NCI-H1436 treated with DMSO at 0.1 percent for 48 hours (cell line): ENCODE measurements at places on chromosomes 4 and X.

DNA sequence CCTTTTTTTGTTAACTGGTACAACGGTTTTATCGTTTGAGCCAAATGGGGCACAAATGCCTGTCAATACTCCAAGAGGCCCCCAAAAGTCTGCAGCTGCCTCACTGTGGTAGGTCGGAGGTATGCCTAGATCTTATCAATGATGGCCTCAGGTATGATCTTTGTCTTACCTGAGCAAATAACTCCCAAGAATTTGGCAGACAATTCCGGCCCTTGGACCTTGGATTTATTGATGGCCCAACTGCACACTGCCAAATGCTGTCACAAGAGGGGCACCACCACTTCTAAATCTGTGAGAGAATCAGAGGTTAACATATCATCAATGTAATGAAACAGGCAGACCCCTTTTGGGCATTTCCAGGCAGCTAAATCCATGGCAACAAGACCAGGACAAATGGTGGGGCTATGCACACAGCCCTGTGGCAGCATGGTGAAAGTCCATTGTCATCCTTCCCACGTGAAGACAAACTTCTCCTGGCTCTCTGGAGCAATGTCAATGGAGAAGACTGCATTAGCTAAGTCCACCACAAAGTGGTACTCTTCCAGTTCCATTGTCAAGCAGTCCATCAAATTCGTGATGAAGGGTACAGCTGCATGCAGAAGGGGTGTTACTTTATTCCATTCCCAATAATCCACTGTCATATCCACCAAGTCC, 28.6 kb downstream of the CXCL13 start:
- DNase-seq = no peak

DNA sequence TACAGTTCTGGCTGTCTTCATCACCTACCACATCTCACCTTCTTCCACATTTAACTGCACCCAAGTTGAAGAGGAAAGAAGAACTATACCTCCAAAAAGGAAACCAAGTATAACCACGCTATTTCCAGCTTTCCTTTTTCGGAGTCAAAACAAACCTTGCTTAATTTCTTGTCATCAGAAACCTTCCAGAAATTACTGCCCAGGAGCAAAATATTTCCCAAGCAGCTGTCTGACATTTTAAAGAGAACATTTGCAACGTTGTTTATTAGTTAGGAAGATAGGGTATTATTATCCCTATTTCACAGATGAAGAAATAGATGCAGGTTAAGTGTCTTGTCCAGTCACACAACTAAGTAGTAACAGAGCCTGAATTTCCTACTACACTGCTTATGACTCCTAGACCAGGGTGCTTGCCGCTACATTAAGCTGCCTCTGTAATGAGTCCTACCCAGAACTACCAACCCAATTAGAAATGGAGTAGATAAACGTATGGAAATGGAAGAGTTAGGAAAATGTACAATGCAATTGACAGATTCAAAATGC, 2.2 kb upstream of the ACSL4 start:
- no peak for DNase-seq

- DNase-seq = no peak
Measured at GRCh38 chr4:304969-305680, at the start of gene ZNF732. ZNF732 (minus strand) TSS chr4:305474; CDS start chr4:305310, 164 bp downstream.

DNA sequence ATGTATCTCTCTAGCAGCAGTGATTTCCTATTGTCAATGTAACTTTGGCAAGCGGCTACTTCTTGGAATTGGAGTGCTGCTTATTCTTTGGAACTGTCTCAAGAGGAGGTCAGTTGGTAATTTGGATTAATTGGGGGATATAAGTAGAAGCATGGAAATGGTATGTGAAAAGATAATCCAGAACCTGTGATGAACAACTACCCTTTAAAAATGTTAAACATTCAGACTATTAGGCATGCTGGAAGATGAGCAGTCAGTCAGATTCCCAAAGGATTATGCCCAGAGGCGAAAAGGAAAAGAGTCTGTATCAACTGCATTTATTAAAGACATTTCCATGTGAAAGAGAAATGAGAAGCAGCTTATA, 62.5 kb downstream of the SEC24D start:
- no peak for DNase-seq

DNA sequence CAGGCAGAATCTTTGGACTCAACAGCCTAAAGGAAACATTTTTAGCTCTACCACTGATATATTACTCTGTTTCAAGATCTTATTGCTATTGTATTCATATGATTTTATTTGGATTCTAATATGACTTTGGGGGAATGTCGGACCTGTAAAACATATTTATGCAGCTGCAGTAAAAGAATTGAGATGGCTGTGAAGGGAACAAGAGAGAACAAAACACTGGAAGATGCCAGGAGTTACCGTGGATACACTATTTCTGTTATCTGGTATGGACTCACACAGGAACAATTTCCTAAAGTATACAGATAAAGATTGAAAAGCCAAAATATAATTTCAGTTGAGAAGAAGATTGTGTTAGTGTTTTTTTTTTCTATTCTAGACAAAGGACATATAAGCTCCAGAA, 113.0 kb upstream of the DCLK2 start:
- DNase-seq = no peak

DNA sequence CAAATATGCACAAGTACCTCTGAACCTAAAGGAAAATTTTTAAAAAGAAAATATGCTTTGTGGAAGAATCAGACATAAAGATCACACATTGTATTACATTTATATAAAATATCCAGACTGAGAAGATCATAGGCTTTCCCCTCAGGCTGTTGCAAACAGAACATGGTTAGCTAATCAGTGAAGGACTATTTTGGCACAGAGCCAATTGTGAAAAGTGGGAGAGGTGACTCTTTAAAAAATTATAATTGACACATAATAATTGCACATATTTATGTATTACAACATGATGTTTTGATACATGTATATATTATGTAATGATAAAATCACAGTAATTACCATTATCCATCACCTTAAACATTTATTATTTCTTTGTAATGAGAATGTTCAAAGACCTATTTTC, 44.1 kb upstream of the FOXR2 start:
- DNase-seq = no peak

DNA sequence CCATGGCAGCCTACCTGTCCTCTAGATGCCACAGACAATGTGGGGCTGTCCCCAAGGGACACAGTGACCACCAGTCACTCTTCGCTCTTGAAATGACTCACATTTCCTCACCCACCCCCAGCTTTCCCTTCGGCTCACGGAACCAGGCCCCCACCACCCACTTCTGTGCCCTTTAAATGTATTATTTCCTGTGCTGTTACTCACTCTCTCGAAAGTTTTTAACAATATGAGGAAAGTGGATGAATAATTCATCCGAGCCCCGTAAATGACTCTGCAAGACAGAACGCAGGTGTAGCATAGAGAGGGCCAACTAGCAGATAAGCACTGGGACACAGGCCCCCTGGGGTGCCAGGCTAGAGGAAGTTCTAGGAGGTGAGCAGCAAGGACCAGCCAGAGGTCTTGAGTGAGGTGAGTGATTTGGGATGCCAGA, 179.5 kb upstream of the TBL1X start:
- DNase-seq = no peak

GRCh38 chr4:140080883-140081282, 73.1 kb downstream of the MAML3 start:
- no peak for DNase-seq

- DNase-seq = no peak
Measured at GRCh38 chrX:51954592-51954991, 61.2 kb downstream of the MAGED1 start.

DNA sequence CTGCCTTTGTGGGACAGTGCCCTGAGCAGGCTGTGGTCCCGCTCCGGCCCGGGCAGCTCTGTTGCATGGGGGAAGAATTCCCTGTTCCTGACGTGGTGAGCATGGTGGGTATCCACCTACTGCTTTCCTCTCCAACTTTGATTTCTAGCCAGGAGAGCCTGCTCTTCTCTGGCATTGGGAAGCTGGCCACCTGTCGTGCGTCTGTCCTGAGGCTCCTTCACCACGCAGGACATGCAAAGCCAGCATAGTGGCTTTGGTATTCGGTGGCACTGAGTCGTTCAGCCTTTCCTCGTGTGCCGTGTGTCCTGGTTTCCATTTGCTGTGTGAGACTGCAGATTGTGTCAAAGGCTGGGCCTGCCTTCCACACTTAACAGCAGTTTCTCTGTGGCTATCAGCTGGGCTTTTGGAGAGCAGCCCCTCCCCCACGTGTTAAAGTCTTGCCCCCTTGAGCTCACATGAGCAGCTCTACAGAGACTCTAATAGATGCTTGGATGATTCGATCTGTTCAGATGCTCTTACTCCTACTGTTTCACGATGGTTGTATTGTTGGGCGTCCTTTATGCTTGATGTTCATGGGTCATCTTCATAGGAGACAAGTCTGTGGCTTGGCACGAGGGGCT, 46.3 kb upstream of the CLCN4 start:
- DNase-seq = no peak

- no peak for DNase-seq
Measured at GRCh38 chrX:109372716-109373115, 109.2 kb downstream of the GUCY2F start.

GRCh38 chrX:134482371-134482770, 22.4 kb downstream of the HPRT1 start:
- no peak for DNase-seq

DNA sequence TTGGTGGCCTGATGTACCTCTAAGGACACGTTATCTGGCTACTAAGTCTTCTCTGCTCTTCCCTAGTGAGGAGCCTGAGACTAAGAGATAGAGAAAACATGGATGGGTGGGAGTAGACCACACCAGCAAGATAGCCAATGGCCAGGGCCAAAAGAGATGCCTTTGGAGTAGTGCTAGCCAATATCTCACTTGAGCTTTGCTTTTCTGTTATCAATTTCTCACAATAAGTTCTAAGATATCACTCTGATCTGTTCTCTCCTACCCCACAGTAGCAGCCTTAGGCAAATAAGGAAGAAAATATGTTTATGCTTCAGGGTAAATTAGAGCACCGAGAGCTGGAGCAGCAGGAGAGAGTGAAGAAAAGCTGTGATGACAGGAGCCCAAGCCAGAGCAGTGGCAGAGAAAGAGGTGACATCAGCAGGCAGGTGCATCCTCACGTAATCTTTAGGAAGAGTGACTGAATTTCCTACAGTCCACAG, 343.9 kb upstream of the NOCT start:
- no peak for DNase-seq

DNA sequence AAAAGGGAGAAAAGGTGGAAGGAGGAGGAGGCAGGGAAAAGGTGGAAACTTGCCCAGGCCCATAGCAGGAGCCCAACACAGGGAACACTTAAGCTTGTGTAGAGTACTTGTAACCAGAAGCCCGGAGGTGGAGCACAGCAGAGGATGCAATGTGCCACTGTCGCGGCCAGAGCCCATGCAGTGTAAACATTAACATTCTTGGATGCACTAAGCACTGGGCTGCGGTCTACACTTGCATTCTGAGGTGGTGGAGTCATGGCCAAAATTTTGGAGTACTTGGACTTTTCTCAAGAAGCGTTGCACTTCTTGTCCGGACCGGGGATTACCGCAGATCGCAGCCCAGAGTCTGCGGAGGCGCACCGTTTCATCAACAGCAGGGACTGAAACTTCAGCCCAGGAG, 4.5 kb upstream of the RHOXF1 start:
- DNase-seq = no peak

DNA sequence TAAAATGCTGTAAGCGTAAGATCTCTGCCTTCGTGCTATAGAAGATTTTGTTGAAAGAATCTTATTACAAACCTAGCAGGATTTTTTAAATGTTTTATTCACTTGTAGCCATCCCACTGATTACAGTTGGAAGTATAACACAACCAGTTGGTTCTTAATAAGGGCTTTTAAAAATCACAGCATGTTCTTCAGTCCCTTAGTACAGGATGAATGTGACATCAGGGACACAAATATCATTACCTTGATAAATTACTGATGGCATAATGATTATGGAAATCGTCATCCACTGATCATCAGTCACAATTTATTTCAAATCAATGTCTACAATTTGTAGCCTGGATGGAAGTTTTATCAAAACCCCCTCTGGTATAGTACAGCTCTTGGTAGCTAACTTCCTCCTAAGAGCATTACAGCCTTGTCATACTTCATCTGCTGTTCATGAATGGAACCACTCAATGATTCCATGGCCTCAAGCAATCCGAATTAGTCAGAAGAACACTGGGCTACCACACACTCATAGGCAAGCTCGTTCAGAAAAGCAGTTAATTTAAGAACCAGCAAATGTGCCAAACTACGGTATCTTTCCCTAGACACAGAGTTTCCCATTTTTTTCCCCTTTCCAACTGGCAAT, 389.2 kb upstream of the TENM3 start:
- DNase-seq = no peak

- DNase-seq = no peak
Measured at GRCh38 chr4:1472148-1472797, 66.0 kb upstream of the NKX1-1 start.

- DNase-seq = no peak
Measured at GRCh38 chr4:124234771-124235170, 477.8 kb downstream of the ANKRD50 start.

GRCh38 chrX:100600758-100601157, 16.0 kb downstream of the TNMD start:
- DNase-seq = no peak

DNA sequence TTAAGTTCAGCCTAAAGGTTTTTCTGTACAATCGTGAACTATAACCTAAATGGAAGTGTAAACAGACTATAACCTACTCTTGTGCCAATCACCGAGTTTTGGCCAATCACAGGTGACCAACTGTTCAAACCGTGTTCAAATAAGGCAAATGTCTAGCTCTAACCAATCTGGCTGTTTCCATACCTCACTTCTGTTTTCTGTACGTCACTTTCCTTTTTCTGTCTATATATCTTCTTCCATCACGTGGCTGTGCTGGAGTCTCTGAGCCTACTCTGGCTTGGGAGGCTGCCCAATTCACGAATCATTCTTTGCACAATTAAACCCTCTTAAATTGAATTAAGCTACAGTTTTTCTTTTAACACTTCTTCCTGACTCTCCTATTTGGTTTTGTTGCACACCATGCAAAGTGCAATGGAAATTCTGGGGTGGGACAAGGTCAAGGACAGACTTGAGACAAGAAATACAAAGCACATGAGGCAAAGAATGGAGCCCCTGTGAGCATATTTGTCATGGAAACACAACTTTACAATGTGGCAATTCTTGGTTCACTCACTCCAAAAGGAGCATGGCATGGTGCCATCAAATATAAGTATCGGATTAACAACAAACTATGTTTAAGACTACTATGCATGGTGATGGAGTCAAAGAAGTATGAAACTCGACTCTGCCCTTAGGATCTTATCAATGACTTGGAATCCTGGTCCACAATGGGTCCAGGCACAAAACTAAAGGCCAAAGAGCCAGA, 115.7 kb upstream of the FAM9B start:
- no peak for DNase-seq

DNA sequence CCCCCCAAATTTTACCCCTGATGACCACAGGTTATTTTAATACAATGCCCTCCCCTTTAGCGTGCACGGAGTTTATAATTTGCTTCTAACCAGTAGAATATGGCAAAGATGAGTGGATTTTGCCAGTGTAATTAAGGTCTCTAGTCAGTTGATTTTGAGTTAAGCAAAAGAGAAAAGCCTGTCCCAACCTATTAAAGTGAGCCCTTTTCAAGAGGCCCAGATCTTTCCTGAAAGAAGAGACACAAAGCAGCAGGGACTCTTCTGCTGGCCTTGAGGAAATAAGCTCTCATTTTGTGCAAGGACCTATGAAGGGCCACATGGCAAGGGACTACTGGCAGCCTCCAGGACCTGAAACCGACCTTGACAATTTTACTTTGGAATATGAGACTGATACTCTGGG, 61.9 kb upstream of the GABRG1 start:
- no peak for DNase-seq

GRCh38 chr4:125519371-125520146, 204.8 kb downstream of the FAT4 start:
- no peak for DNase-seq

- DNase-seq = no peak
Measured at GRCh38 chrX:27775984-27776383, 31.8 kb upstream of the MAGEB10 start.
